ENCODE measurements at places on chromosomes 7 and 10.

- no peak for DNase-seq
Observed at GRCh38 chr10:114412907-114413797, 8.8 kb upstream of the AFAP1L2 start.

DNA sequence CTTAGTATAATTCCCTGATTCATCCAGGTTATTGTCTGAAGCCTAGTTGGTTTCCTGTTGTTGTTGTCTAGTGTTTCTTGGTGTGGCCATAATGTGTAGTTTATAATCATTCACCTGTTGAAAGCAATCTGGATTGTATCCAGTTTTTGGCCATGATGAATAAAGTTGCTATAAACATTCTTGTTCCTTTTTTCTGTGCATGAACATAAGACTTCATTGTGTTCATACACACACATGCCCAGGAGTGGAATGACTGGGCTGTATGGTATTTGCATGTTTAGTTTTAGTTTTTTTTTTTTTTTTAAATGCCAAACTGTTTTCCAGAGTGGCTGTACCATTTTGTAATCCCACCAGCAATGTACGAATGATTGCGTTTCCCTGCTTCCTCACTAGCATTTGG is 349.8 kb downstream of the SDK1 start:
- no peak for DNase-seq

- no peak for DNase-seq
Observed at GRCh38 chr7:139423091-139423490, 60.4 kb downstream of the KLRG2 start.

DNA sequence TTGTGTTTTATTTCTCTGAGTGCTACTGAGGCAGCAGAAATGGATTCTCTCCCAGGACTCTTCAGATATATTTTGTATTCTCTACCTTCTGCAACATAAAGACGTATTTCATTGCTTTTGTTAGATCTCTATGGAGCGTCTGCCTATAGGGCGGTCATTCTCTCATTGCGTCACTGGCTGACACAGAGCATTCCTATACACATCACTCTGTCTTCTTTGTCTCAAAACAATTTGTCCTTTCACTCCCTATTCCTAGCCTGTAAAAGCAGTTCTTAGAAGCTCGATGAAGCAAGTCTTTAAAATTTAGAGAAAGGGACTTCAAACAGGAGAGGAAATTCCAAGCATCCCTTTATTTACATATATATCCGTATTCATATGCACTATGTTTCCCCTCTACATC is 120.6 kb downstream of the CPED1 start:
- no peak for DNase-seq

DNA sequence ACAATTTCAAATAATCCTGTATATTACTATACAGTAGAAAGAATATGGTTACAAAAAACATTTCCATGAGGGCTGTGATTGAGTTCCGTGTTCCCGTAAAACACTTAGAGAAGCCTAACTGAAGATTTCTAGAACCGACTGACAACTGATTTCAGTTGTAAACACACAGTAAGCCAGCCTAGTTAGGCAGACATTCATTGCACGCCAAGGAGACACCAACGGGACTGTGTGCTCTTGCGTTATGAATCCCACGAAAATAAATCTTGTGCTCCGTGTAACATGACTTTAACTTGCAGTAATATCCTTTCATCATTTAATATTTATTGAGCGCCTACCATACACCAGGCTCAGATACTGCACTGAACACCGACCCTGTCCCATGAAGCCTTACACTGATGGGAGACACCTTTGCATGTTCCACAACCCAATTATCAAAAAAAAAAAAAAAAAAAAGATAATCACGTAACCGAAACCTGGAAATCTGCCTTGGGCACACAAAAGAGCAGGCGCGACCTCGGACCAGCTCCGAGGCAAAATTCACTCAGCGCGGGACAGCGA is 420 bp upstream of the KLHL7 start:
- DNase-seq: no peak

DNA sequence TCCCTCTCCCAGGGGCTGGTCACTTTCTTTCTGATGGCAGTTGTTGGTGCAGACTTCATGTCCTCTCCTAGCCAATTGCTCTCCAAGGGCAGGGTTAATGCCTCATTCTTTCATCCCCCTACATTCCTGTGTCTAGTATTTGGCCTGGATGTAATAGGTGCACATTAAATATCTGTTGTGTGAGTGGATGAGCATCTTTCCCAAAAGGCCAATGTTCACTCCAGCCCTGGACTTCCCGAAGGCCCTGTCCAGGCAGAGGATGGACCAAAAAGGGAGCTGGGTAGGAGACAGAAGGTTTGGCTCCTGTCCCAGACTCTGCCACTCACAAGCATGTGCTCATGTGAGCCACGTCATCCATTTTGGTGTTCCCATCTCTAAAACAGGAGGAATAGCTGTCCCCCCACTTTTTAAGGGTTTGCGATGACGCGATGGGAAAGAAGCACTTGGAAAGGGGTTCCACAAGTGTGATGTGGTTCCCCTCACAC is 47.5 kb downstream of the RGS10 start:
- no peak for DNase-seq

DNA sequence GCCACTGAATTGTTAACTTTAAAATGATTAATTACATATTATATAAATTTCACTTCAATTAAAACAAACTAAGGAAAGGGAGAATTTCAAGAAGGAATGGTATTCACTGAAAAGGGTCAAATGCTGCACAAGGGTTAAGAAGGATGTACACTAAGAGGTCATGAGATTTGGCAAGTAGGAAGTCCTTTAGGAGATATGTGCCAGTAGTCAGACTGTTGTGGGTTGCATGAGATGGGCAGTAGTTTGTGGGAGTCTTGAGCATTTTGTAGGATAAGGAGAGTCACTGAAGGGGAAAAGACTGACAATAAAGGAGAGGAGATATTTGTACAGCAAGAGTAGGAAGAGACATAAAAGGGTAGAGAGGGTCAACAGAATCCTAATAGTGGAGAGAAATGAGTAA is 12.4 kb upstream of the PTPN12 start:
- DNase-seq: no peak

DNA sequence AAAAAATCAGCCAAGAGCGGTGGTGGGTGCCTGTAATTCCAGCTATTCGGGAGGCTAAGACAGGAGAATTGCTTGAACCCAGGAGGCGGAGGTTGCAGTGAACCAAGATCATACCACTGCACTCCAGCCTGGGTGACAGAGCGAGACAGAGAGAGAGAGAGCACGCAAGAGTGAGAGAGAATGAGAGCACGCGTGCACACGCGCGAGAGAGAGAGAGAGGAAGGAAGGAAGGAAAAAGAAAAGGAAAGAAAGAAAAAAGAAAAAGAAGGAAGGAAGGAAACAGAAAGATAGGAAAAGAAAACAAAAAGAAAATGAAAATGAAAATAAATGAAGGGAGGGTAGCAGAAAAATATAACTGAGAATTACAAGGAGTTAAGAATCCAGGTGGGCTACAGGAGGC is 82.7 kb downstream of the SVOPL start:
- DNase-seq: no peak

DNA sequence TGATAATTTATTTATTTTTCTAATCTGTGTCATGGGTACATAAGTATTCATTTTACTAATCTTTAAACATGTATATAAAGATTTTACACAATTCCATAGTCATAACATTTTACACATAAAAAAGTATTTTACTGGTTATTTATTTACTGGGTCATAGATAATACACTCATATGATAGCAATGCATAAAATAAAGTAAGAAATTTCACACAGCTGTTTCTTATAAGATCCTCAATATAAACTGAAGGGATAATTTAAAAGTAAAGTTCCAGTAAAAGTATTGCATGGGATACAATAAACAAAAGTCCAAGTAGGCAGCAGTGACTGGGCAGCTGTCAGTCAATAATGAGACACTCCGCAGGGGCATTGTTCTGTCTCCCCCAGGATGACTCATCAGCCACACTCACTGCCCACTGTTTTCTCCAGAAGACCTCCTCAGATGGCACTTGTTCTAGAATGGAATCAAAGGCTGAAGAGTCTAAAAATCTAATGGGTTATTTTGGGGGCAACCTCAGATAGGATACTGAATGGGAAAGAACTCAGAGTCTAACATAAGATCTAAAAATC is 32.7 kb downstream of the DPY19L1 start:
- no peak for DNase-seq

DNA sequence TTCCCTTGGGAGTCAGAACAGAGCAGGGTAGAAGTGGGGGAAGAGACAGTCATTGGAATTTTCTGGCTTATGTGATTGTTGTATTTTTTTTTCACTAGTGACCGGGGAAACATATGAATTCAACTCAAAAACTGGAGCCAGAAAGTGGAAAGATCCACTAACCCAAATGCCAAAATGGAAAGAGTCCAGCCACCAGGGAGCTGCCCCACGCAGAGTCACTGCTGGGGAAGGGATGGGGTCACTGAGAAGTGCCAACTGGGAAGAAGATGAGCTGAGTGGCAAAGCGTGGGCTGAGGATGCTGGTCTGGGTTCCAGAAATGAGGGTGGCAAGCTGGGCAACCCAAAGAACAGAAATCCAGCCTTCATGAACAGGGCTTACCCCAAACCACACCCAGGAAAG is 69.2 kb downstream of the CDHR3 start:
- DNase-seq: no peak

DNA sequence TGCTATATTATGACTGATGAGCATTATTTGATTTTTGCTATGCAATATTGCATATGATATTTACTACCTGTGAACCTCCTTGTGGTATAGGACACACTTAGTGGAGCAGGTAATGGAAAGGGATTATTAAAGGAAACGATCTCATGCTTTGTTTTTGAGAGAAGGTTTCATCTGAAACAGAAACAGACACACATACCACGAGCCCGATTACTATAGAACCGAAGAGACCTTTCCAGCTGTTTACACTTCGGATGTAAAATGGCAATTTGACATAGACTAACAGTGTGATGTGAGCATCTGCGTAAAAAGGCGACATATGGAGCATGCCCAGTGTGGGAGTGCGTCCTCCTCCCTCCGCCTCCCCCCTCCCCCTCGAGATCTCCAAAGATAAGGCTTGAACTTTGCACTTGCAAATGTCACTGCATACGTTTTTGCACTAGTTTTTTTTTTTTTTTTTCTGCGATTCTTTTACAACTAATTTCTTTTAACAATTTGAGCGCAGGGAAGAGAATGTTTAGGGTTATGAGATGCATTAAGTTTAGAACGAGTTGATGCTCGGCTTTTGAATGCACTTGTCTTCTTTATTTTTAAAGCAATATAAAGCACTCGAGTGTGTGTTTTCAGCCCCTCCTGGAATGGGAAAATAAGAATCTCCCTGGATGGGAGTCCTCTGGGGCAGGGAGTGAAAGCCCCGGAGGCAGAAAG is 251.0 kb downstream of the NSUN6 start:
- no peak for DNase-seq

- peak; percentile 81 for DNase-seq
Observed at GRCh38 chr7:43869867-43870240, 537 bp upstream of the MRPS24 start.

DNA sequence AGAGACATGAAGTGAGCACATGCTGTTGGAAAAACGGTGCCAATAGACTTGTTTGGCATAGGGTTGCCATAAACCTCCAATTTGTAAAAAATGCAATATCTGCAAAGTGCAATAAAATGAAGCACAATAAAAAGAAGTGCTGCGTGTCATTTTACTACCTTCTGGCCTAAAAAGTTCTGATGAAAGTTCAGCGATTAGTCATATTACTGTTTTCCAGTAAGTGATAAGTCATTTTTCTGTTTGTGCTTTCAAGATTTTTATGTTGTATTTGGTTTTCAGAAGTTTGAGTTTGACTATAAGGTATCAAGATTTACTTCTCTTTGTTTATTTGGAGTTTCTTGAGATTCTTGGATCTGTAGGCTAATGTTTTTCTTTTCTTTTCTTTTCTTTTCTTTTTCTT is 16.8 kb downstream of the AOAH start:
- DNase-seq: no peak

- no peak for DNase-seq
Observed at GRCh38 chr7:121572615-121573014, 176.5 kb upstream of the FAM3C start.

DNA sequence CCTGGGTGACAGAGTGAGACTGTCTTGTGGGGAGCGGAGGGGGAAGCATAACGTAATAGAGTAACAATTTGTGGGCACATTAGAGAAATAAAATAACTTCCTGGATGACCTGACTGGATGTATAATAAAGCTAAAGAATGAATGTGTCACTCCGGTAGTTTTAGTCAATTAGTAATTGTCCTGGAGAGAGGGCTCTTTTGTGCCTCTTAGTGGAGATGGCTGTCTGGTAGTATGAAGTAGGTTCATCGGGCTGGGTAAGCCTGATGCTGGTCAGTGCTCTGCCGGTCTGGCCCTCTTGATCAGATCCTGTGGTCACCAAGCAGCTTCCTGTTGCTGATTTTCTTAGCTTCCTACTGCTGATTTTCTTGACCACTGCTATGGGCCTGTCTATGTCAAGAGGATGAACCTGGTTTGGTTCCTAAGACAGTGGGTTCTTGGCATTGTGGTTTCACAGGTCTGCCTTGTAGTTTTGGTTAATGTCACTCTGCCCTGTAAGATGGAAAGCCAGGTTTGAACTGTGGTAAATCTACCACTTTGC is 34.1 kb downstream of the ZRANB1 start:
- no peak for DNase-seq

- no peak for DNase-seq
Observed at GRCh38 chr7:53111031-53111430, 75.6 kb downstream of the POM121L12 start.

DNA sequence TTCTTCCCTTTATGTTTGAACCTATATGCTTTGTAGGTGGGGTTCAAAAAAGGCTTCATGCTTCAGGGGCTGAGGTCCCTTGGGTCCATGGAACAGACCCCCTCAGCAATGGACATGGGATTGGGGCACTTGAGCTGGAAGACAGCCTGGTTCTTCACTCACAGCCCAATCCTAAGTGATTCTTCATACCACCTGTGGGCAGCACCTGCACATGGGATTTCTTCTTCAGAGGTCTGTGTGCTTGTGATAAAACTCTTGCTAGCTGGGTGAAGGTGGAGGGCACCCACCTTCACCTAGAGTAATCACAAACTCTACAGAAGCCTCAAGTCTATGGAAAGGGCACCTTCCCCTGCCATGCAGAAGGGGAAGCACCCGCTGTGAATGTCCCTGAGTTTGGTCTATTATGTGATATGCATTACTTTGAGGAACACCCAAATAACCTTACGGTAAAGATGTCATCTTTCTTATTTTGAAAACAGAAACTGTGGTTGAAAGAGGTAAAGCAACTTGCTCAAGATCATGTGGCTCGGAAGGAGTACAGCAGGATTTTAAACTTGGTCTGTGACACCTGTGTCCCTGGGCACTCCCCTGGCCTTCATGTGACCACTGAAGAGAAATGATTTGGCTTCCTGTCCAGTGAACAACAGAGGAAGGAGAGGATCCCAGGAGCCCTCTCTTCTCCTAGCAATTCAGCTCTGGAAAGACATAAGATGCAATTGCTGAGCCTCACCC is 469.5 kb upstream of the ZMIZ1 start:
- DNase-seq: no peak

Measured in non-pigmented ciliary epithelial cell (primary cell).